Stimulated activated CD4-positive, alpha-beta T cell treated with anti-CD3 and anti-CD28 coated beads, Interleukin-4, amount 100 ng/mL, for 24 hours (primary cell): ENCODE measurements at places on chromosomes 5 and 9.

GRCh38 chr5:154320224-154321089 lies 125.3 kb upstream of the SAP30L start:
- no peak for DNase-seq

- DNase-seq, result no peak
Measured at GRCh38 chr9:104682642-104683041, 11.7 kb upstream of the OR13D1 start.

DNA sequence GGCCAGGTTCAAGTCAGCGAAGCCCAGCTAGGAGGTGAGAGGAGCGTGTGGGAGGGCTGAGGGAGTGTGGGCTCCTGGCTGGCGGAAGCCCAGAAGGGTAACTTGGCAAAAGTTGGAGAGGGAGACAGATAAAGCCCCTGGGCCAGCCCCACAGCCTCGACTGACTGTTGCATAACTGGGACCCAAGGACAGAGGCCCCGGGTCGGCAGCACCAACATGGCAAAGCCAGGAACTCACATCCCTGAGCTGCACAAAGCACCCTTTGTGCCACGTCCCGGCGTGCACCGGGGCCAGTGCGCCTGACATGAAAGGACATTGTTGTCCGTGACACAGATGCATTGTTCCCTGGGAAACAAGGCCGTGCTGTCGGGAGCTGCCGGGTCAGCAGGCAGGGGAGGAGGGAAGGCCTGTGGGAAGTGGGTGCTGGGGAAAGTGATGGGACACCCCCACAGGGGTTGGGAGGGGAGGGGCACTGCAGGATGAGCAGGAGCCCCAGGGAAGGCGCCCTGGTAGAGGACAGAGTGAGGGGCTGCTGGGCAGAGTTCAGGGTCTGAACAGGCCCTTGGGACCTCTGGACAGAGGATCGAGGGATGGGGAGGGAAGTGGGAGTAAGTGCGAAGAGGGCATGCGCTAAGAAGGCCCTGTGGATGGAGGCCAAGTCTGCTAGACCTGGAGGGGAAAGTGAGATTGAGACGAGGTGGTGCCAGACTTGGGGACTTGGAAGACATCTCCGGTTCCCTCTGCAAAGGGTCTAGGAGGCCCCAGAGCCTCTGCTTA lies 13.0 kb upstream of the DPM2 start:
- DNase-seq, result no peak

GRCh38 chr9:134597957-134598883 lies 43.4 kb upstream of the COL5A1 start:
- no peak for DNase-seq

DNA sequence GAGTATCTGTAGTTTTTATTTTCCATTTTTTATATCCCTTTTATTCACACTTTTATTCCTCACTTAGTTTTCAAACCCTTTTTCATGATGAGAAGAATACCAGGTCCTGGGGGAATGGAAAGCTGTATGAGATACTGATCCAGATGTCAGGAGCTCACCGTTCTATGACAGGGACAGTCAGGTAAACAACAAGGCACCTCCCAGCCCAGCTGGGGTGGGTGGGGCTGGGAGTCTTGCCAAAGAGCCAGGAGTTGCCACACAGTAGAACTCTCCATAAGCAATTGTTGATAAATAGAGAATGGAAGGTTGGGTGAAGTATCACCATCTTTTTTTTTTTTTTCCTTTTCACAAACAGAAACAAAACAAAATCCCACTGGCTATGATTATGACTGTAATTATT lies 225.8 kb downstream of the NSG2 start:
- DNase-seq, result no peak

DNA sequence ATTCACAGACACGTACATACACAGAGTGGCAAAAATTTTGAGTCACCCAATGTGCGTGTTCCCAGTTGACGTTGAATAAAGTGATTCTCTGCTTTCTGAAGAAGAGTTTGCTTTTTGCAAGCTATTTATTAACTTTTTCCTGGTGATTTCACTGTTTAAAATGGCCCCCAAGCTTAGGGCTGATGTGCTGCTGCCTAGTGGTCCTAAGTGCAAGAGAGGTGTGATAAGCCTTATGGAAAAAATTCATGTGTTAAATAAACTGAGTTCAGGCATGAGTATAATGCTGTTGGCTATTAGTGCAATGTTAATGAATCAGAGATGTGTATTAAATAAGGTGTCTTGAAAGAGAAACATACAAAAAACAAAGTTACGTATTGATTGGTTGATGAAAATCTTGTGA lies 16.9 kb downstream of the CSNK1G3 start:
- DNase-seq, result no peak
